ENCODE measurements at places on chromosomes 6 and 20.

GRCh38 chr20:32201296-32201976, 6.1 kb downstream of the PLAGL2 start:
- no peak for DNase-seq

DNA sequence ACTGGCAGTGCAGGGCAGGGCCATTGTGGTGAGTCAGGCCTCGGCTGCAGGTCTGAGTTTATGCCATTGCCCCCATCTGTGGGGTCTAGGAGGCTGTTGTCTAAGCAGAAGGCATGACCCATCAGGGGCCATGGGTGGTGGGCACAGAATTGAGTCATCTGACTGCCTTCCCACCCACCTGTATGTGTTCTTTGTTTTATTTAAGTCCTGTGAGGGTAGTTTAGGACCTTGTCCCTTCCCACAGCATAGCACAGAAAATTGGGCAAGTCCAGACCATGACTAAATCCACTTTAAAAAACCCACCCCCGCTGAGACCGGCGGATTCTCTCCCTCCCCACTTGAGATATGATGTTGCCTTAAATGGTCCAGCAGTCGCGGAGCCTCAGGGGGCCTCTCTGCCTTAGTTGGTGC, 40.3 kb downstream of the ERMARD start:
- peak; percentile 46 for DNase-seq

- DNase-seq = no peak
Observed at GRCh38 chr6:139758209-139758611, 383.8 kb upstream of the CITED2 start.

- DNase-seq = peak; percentile 27
Observed at GRCh38 chr20:38806855-38807655, 1.6 kb downstream of the PPP1R16B start.

DNA sequence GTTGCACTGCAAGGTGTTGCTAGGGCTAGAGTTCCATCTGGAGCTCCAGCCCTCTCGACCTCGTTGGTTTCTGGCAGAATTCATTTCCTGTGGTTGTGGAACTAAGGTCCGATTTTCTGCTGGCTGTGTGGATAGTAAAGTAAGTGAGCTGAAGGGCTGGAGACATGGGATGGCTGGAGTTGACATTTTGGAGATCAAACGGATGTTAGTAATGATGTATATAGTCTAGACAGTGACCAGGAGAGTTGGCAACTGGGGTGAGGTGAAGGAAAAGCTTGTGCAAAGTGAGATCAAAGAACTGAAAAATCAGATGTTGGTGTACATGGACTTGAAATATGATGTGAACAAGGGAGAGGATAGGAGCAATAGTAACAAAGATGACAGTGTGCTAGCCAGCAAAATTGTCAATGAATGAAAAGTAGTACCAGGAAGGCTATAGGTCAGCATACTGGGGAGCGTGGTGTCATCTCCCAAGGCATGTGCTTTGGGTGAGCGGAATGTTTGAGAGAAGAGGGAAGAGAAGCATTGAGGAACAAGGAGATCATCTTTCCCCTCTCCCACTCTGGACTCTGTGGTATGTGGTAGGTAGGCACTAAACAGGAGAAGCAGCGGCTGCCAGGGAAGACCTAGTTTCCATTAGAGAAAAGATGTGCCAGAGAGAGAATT, 7.8 kb downstream of the QRSL1 start:
- DNase-seq = no peak

DNA sequence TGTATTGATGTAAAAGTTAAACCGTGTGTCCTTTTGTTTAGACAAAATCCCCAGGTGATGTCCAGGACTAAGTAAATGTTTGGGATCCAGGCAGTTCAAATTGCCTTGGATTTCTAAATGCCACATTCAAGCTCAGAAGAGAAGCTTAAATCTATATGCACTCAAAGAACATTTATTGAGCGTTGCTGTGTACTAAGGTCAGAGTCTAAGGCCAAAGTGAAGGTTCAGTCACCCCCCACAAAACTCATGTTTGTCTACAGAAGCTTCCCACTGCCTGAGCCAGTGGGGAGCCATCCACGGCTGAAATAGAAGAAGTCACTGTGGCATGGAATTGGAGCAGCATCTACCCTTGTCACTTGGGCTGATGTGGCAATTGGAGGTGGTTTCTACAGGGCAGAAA, 70.7 kb upstream of the INSM1 start:
- no peak for DNase-seq

DNA sequence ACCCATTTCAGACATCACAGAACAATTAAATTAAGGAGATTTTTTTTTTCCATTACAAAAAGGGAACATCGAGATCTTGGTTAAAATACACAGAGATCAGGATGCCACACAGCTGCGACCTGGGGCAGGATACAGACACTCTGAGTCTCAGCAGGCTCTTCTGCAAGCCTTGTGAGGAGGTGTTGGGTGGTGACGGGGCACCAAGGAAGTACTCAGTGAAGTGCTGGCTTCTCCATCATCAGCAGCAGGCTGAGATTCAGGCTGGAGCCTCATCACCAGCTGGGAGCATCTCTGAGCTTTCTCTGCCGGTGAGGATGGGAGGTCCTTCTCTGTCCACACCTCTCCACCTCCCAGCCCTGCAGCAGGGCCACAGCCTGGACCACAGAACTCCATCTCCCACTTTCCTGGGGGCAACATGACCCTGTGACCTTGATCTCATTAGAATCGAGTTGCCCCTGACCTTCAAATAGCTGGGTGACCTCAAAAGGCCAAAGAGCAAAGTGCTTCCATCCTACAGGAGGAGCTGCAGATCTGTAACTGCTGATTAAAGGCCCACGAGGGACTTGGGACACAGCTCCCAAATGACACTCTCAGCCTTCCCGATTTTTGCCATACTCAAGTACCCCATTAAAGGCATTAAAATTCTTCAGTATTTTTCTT, 16.0 kb downstream of the PMEPA1 start:
- DNase-seq = no peak

- peak; percentile 40 for DNase-seq
Observed at GRCh38 chr20:61628901-61629601, 377.0 kb downstream of the CDH4 start.

- no peak for DNase-seq
Observed at GRCh38 chr6:46645265-46645664, 7.4 kb downstream of the CYP39A1 start.

DNA sequence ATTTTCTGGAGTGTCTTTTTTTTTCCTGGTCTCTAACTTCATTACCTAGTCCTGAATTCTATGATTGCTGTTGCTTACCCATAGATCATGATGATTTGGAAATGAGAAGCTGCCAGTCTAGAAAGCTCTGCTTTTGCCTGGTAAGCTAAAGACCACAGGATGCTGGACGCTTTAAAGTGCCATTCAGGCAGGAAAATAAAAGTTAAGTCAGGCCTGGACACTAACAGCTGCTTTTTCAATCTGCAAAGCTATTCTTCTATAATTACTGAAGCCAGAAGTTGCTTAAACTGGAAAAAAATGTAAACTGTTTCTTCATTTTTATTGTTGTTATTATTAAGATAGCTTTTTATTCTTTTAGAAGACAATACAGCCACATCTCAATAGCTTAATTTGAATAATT, 129.8 kb upstream of the SPACA1 start:
- no peak for DNase-seq

GRCh38 chr6:3751077-3751729, at the start of gene PXDC1:
Gene PXDC1, minus strand, starts transcription at chr6:3751713. Its CDS starts 182 bp downstream, at chr6:3751531.
- no peak for DNase-seq

DNA sequence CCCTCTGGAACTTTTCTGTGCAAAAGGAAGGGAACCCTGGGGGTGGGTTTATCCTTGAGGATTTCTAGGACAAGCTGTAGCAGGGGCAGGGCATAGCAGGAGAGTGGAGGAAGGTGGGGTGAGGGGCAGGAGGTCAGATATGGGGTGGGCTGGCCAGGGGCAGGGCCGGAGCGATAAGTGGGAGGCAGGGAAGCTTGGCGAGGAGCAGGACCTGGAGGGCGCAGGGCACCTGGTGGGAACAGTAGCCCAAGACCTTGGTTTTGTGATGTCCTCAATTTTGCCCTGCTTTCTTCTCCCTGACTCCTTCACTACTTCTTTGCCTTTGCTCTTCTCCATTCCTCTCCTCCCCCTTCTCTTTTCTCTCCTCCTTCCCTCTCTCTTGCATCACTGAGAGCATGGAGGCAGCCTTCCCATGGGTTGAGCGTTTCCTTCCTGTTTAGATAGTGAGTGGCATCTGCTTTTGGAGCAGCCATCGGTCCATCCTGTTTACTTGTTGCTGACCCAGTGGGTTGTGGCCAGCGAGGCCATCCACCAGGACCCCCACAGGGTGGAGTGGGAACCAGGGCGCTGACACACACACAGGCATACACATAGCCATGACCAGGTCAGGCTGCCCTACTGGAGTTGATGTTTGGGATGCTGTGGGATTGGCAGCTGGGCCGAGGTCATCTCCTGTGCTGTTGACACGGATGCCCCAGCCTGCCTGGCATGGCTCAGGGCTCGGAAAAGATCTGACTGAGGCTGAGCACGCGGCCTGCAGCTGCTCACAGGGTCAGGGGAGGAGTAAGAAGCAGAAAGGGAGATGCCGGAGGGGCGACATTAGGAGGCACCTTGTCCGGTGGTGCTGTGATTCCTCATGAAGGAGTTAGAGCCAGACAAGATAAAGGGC, 121.0 kb upstream of the RNF24 start:
- DNase-seq = no peak

DNA sequence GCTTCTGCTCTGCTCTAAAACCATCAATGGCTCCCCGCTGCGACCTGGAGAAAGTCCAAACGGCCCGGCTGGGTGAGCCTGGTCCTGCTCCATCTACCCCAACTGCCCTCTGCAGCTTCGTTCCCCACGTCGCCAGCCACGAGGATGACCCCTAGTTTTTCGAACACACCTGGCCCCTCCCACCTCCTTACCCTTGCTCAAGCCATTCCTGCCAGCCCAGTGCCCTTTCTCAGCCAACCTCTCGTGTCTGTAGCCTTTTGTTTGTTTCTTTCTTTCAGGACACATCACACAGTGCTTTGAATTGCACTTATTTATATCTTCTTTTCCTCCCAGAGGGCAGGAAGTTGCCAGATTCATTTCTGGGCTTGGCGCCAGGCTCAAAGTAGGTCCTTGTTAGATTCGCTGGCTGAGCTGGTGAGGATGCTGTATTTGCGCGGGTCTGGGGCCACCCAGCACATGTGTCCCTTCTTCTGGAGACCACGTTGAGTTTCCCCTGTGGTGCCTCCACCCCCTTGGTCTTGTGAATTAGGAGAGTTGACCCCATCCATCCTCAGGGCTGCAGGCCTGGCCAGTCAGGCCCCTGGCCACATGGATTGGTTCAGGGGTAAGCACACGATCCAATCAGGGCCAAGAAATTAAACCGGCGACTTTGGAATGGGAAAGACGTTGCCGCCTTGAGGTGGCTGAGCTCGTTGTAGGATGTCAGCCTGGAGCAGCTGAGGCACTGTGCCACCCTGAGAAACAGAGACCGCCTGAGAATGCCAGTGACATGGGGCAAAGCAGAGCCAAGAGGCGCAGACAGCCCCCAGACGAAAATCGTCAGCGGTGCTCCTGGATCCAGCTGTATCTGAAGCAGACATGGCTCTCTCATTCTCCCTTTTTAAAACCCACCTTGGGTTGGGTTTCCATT, 156.0 kb downstream of the CEBPB start:
- peak; percentile 94 for DNase-seq

- no peak for DNase-seq
Observed at GRCh38 chr20:53561505-53561904, 32.1 kb downstream of the ZNF217 start.

GRCh38 chr20:63106108-63106764, 99.5 kb upstream of the BHLHE23 start:
- peak; percentile 91 for DNase-seq

DNA sequence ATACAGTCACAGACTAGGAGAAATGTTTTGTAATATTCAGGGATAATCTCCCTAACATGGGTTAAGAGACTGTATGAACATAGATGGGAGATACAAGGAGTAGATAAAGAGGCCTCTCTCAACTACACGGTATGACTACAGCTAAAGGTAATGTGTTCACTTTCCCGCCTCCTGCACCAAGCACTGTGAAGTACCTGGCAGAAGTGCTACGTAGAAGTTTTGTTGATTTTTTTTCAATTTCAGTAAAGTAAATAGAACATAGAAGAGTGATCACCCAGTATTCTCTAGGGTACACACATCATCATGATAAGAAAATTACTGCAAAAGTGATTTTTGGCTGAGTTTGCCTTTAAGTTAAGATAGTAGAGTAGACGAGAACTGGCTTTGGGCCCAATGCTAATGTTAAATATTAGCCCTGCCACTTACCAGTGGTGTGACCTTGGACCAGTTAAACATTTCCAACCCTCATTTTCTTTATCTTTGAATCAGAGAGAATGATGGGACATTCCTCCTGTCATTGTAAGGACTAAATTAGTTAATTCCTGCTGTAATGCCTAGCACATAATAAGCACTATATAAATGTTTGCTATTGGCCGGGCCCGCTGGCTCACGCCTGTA, 183.6 kb downstream of the COL9A1 start:
- no peak for DNase-seq

DNA sequence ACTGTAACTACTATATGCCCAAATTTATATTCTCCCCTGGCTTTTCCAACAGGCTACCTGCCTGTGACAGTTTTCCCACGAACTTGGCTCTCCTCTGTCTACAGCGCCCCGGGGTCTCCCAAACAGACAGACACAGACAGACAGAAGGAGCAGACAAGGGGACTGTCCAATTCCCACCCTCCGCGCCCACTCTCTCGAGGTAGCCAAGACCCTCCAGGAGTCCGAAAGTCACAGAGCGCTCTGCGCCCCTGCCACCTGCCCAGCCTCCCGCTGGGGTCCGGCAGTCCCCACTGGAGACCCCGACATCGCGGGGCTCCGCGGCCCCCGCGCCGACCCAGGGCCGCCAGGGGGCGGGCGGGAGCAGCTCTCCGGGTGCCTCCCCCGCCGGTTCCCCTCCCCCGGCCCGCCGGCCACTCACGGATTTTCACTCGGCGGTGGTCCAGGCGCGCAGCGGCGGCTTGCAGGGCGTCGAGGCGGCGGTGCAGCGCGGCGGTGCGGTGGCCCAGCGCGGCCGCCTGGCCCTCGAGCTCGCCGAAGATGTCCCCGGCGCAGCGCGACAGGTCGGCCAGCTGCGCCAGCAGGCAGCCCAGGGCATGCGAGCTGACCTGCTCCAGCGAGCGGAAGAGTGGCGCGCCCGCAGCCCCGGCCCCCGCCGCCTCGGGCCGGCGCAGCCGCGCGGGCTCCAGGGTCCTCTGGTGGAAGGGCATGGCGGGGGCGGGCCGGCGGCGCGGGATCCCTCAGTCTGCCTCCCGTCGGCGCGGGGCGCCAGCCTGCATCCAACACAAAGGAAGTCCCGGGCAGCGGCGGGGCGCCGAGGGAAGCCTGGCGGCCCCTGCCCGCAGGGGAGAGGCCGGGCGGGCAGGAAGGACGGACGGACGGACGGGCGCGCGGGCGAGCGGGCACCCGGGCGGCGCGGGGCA, 81.3 kb upstream of the CCDC28A start:
- DNase-seq = peak; percentile 62
